Activated CD4-positive, alpha-beta T cell treated with anti-CD3 and anti-CD28 coated beads, Interleukin-2, Interleukin-4, amounts not matched to agents 100 ng/mL and 50 ng/mL, durations not matched to agents 16 hours and 8 hours (primary cell): ENCODE measurements at places on chromosomes 5 and 9.

DNA sequence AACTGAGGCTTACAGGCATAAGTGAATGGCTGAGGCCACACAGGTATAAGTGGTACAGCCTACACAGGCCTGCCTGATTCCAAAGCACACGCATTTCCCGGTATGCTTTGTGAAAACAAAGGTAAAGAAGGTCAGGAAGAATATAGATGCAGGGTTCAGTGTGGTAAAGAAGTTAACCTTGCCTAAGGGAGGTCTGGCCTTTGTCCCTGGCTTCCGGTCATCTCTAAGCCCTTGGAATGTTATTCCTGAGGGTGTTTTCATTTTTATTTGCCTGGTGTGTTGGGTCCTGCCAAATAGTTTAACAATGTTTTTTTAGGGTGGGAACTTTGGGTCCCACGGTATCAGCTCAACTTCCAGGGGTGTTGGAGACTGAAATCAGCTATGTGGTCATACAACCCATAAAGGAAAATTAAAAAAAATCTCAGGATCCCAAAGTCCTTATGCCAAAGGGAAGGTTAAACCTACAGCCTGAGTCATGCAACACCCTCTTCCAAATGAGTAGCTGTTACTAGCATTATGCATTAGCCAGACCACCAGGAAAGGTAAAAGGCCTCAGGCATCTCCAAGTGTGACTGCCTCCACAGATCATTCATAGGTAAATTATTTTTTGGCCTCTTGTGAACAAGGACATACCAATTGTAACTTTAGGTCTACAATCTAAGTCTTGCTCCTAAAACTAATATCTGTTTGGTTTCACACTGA lies 124.6 kb downstream of the ATP10B start:
- DNase-seq, result no peak

DNA sequence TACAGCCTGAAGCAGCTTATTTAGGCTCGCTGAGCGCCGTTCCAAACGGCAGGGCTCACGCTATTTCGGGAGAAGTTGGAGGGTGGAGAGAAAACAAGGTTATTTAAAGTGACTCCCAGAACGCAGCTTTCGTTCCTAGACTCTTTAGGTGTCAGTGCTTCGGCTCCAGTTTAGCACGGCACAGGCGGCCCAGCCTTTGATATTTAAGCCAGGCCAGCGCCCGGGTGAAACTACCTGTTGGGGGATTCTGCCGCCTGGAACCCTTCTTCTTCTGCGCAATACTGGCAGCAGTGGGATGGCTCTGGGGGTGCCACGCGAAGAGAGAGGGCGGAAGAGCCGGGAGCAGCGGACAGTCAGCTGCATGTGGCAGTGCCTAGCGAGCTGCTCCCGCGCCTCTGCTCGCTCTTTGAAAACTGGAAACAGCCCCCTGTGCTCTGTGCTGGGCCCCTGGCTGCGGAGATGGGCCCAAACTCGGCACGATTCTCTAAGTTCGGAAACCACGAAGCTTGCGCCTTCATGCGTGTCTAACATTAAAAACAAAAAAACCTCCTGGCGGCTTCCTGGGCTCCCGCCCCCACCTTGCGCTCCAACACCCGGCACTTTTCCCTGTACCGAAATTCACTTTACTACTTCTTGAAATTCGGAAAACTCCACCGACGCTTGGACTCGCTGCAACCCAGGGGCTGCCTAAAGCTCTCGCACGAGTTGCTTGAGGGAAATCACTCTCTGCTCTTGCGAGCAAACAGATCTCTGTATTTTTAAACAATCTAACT lies 34.6 kb upstream of the NFIB start:
- DNase-seq, result no peak

- DNase-seq, result no peak
Observed at GRCh38 chr5:159545156-159545555, 214.9 kb upstream of the IL12B start.

- DNase-seq, result no peak
Observed at GRCh38 chr5:63205976-63206375, 627.4 kb downstream of the LRRC70 start.

DNA sequence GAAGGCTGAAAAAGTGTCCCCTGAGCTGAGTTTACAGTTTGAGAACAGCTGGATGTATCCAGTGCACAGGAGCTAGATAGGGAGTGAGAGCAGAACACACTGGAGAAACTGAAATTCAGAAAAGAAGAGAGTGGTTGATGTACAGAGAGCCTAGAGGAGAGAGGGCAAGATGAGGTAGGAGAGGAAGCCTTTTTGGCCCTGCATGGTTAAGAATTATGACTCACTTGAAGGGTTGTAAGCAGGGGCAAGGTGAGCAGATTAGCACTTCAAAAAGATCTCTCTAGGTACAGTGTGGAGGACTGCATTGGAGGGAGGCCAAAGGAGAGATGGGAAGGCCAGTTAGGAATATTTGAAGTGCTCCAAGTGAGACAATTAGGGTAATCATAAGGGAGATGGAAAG lies 25.2 kb downstream of the MCC start:
- no peak for DNase-seq
